ENCODE measurements at places on chromosomes 12 and 14.

- no peaks in the 10 kb centered on the region for H3K4me1 ChIP-seq
- no peak overlapping the region for H3K27ac ChIP-seq
- no peaks in the 10 kb centered on the region for H3K27me3 ChIP-seq
Measured at GRCh38 chr12:58727521-58727920, 192.8 kb downstream of the LRIG3 start.

DNA sequence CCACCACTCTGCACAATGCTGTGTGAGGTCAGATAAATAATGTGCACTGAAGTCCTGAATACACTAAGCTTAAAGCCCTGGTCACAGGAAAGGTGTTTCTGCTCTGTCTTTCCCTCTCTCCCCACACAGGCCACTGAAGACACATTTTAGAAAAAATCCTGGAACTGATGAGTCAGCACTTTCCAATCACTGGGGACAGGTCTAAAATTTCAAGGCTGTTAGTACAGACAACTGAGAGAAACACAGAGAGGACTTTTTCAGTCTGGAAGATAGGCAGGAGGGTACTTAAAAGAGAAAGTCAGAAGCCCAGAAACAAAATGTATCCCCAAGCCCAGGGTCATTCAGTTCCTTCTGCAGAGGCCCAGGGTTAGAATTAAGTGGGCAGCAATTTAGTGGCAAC is 333.9 kb upstream of the CCDC196 start:
- no peak overlapping the region for H3K4me3 ChIP-seq
- H3K4me1 ChIP-seq: no peaks in the 10 kb centered on the region
- DNase-seq: no peak
- H3K27me3 ChIP-seq: peaks cover 4% of the 10 kb centered on the region

DNA sequence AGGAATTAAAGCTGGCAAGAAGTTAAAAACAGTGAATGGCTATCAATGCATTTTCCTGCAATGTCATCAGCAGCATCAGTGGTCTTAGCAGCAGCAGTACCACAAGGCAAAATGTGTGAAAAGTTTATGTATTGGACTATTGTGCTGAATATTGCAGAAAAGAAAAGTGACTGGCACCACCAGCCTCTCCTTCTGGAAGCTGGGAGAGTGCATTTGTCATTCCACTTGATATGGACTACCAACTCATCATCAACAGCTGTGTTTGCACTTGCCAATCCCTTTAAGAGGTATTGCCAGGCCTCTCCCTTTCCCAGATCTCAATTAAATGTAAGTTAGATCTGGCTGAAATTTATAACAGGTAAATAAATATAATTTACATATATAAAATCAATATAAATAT is 151.0 kb upstream of the GZMB start:
- no peaks in the 10 kb centered on the region for H3K36me3 ChIP-seq
- H3K27me3 ChIP-seq: peaks cover 29% of the 10 kb centered on the region
- H3K4me3 ChIP-seq: no peak overlapping the region
- H3K4me1 ChIP-seq: no peaks in the 10 kb centered on the region

- H3K4me3 ChIP-seq: no peak overlapping the region
- no peaks in the 10 kb centered on the region for H3K36me3 ChIP-seq
Measured at GRCh38 chr12:71057330-71057729, 100.5 kb downstream of the TSPAN8 start.

GRCh38 chr12:90069711-90070110 is 361.1 kb upstream of the ATP2B1 start:
- no peaks in the 10 kb centered on the region for H3K36me3 ChIP-seq
- H3K4me3 ChIP-seq: no peak overlapping the region
- H3K27ac ChIP-seq: no peak overlapping the region
- no peaks in the 10 kb centered on the region for H3K27me3 ChIP-seq
- DNase-seq: no peak

GRCh38 chr12:133165776-133166175 is 15.5 kb upstream of the ZNF268 start:
- no peaks in the 10 kb centered on the region for H3K4me1 ChIP-seq
- no peaks in the 10 kb centered on the region for H3K27me3 ChIP-seq
- no peaks in the 10 kb centered on the region for H3K36me3 ChIP-seq
- no peak overlapping the region for H3K4me3 ChIP-seq

DNA sequence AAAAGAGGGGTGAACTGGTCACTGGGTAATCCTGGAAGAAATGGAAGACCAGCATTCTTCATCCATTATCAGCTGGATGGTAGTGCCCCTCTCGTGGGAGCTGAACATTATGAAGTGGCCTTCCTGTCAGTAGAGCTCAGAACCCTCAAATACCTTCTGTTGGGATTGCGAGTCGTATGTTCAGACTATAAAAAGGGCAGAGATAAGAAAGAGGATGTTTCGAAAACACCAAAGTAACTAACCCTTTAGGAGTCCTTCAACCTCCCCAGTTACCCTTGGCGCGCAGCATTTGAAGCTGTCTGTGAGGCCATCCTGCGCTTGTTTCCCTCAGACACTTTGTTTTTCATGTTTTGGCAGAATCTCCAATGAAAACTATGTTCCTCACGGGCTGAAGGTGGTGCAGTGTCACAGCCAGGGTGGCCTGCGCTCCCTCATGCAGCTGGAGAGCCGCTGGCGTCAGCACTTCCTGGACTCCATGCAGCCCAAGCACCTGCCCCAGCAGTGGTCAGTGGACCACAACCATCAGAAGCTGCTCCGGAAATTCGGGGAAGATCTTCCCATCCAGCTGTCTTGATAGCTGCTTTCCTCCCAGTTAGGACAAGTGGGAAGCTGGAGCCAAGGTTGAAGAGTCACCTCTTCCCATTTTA is 19.3 kb upstream of the GALNT16 start:
- no peak overlapping the region for H3K27ac ChIP-seq
- H3K36me3 ChIP-seq: peaks cover 48% of the 10 kb centered on the region
- no peak for DNase-seq
- H3K4me3 ChIP-seq: no peak overlapping the region
- H3K4me1 ChIP-seq: no peaks in the 10 kb centered on the region
- no peaks in the 10 kb centered on the region for H3K27me3 ChIP-seq

GRCh38 chr14:101849125-101849524 is 87.6 kb downstream of the PPP2R5C start:
- H3K36me3 ChIP-seq: peaks cover 10% of the 10 kb centered on the region
- H3K27me3 ChIP-seq: no peaks in the 10 kb centered on the region
- H3K4me1 ChIP-seq: peaks cover 3% of the 10 kb centered on the region

DNA sequence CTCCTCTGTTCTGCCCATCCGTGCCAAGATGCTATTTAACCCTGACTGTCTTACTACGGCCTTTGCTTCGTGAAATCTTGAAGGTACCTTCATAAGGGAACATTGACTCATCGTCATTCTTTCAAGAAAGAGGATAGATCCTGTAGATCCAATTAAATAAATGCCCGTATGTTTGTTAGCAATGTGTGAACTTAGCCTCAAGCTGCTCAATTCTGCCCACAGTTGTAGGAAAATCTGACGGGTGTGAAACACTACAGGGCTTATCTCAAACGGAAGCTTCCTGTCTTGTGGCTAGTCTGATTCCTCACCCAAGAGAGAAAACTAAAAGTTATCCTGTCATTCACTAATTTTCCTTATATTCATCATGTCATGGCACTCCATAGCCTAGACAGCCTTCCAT is 168.0 kb upstream of the TBX3 start:
- no peaks in the 10 kb centered on the region for H3K27me3 ChIP-seq
- H3K4me3 ChIP-seq: no peak overlapping the region
- DNase-seq: no peak
- H3K36me3 ChIP-seq: no peaks in the 10 kb centered on the region
- H3K4me1 ChIP-seq: no peaks in the 10 kb centered on the region
- H3K27ac ChIP-seq: no peak overlapping the region

GRCh38 chr12:93802293-93802692 is 125.1 kb downstream of the CRADD start:
- H3K27me3 ChIP-seq: no peaks in the 10 kb centered on the region
- H3K4me3 ChIP-seq: no peak overlapping the region
- H3K4me1 ChIP-seq: peaks cover 41% of the 10 kb centered on the region
- DNase-seq: no peak

GRCh38 chr12:22042976-22043669 is 2.9 kb upstream of the CMAS start:
- no peaks in the 10 kb centered on the region for H3K36me3 ChIP-seq
- H3K27ac ChIP-seq: no peak overlapping the region
- H3K4me3 ChIP-seq: no peak overlapping the region
- H3K4me1 ChIP-seq: no peaks in the 10 kb centered on the region
- H3K27me3 ChIP-seq: no peaks in the 10 kb centered on the region

DNA sequence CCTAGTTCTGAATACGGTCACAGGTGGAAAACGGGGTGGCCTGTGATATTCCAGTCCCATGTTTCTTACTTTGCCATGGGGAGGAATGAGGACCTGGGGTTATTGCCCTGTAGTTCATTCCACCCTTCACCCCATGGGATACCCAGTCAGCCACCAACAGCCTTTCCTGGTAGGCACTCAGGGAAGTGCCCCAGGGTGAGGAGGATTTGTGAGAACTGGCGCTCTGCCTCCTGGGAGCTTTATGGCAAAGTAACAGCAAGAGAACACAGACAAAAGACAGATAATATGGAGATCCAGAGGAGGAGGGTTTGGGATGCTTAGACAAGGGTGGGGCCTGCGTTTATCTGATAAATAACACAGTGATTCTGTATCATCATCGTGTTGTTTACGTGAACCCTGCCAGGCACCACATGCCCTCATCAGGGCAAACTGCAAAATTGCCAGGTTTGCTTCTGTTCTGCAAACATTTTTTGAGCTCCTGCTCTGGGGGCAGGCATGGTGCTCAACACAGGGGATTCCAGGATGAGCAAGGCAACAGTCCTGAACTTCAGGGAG is 223.5 kb downstream of the SLC41A2 start:
- no peak overlapping the region for H3K27ac ChIP-seq
- no peaks in the 10 kb centered on the region for H3K36me3 ChIP-seq
- no peak overlapping the region for H3K4me3 ChIP-seq
- DNase-seq: no peak
- H3K27me3 ChIP-seq: no peaks in the 10 kb centered on the region

DNA sequence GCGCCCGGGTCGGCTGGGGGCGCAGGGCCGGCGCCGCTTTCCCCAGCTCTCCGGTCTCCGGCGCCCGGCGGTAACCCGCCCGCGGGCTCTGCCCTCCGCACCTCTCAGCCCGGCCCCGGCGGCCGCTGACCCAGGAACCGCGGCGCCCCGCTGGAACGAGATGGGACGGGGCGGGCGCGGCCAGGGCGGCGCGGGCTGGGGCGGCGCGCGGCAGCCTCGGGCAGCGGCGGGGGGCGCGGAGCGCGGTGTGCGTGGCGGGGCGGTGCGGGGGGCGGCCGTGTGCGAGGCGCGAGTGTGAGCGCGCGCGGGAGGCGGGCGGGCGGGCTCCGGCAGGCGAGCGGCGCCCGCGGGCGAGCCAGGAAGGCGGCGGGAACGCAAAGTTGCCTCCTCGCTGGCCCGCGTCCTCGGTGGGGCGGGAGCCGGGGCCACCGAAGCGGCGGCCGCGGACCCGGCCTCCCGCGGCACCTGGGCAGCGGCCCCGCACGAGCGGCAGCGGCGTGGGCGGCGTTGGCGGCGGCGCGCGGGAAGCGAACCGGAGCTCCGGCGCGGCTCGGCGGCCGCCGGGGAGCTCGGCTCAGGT is 671 bp upstream of the DIO3 start:
- DNase-seq: no peak
- peak overlapping the region; percentile 26 for H3K4me3 ChIP-seq
- no peaks in the 10 kb centered on the region for H3K36me3 ChIP-seq
- H3K27me3 ChIP-seq: peaks cover 62% of the 10 kb centered on the region
- H3K27ac ChIP-seq: no peak overlapping the region
- H3K4me1 ChIP-seq: no peaks in the 10 kb centered on the region

DNA sequence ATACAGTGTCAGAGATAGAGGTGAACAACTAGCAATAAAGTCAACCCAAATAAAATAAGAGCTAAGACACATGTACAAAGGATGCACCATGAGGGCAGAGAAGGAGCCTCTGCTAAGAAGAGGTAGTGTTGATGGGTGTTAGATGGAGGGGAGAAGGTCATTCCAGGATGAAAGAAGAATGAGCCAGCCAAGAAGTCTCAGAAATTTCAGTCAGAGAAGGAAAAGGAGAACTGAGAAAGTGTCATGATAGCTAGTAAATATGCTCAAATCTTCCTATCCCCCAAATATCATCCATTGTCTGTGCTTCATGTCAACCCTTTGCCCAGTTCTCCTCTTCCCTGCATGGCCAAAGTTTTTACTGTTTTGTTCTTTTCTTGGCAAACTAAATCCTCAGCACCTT is 225.2 kb upstream of the BTG1 start:
- H3K36me3 ChIP-seq: no peaks in the 10 kb centered on the region
- no peak overlapping the region for H3K4me3 ChIP-seq
- DNase-seq: no peak
- no peak overlapping the region for H3K27ac ChIP-seq
- no peaks in the 10 kb centered on the region for H3K27me3 ChIP-seq

- H3K27me3 ChIP-seq: no peaks in the 10 kb centered on the region
- no peaks in the 10 kb centered on the region for H3K36me3 ChIP-seq
Measured at GRCh38 chr12:87861791-87862190, 167.4 kb downstream of the C12orf50 start.

- H3K36me3 ChIP-seq: no peaks in the 10 kb centered on the region
- no peaks in the 10 kb centered on the region for H3K27me3 ChIP-seq
- no peak for DNase-seq
- H3K4me3 ChIP-seq: no peak overlapping the region
Measured at GRCh38 chr14:31090883-31091764, 64.9 kb upstream of the STRN3 start.

GRCh38 chr12:94753036-94753679 is 102.8 kb upstream of the TMCC3 start:
- H3K36me3 ChIP-seq: no peaks in the 10 kb centered on the region
- no peaks in the 10 kb centered on the region for H3K4me1 ChIP-seq
- no peak for DNase-seq
- H3K27me3 ChIP-seq: no peaks in the 10 kb centered on the region
- H3K4me3 ChIP-seq: no peak overlapping the region

DNA sequence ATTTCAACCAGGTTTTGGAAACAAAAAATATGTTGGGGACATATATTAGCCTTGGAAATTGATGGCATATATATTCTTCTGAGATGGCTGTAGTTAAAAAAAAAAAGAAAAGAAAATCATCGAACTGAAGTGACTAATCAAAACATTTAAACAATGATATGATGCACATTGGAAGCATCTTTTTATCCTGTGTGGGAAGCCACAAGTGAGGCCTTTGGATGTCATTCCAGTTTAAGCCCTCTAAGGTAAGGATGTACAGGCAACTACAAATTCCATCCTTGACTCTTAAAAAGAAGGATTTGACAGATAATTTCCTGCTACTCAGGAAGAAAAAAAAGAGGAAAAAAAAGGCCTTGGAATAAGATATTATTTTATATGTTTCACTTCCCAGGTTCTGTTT is 9.6 kb upstream of the PTPRB start:
- no peak for DNase-seq
- peaks cover 46% of the 10 kb centered on the region for H3K4me1 ChIP-seq
- no peaks in the 10 kb centered on the region for H3K36me3 ChIP-seq

DNA sequence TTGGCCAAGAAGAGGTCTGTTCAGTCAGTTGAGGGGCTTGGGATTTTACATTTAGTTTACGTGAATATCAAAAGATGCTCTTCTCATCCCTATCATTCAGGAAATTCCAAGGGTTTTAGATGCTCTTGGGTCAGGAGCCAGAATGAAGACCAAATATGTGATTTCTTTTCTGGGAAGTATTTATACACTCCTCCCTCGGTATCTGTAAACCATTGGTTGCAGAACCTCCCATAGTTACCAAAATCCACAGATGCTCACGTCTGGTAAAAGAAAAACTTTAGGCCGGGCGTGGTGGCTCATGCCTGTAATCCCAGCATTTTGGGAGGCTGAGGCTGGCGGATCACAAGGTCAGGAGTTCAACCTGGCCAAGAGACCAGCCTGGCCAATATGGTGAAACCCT is 75.9 kb downstream of the TNFAIP2 start:
- DNase-seq: no peak
- no peaks in the 10 kb centered on the region for H3K36me3 ChIP-seq
- H3K27me3 ChIP-seq: no peaks in the 10 kb centered on the region
- peaks cover 22% of the 10 kb centered on the region for H3K4me1 ChIP-seq
- H3K27ac ChIP-seq: peak overlapping the region; percentile 53
